ENCODE measurements at places on chromosomes 6 and 20.

- DNase-seq = no peak
Measured at GRCh38 chr6:70673601-70674000, 5.9 kb downstream of the SMAP1 start.

DNA sequence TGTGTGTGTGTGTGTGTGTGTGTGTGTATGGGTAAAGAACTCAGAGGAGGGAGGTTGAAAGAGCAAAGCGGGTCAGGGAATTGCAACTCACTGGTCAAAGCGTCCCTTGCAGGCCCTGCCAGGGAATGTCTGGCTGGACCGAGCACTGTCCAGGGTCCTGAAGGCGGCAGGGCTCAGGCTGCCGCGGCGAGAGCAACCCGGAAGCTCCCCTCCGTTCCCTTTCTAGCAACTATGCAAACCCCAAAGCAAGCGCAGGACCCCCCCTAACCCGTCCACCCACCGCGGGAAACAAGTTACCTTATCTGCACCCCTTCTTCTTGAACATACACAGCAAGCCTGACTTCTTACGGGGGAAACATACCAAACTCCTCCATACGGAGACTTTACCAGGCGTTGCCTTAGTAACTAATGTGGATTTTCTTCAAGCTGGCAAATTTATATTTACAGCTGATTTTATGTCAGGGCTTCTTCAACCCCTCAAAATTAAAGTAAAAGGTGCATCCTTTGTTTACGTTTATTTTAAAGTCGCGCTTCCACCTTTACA, 538 bp upstream of the GRM1 start:
- peak; percentile 12 for DNase-seq

GRCh38 chr6:140988780-140989179, 1143.9 kb upstream of the GJE1 start:
- DNase-seq = no peak

GRCh38 chr6:8060346-8060745, 3.8 kb downstream of the BLOC1S5 start:
- DNase-seq = no peak

DNA sequence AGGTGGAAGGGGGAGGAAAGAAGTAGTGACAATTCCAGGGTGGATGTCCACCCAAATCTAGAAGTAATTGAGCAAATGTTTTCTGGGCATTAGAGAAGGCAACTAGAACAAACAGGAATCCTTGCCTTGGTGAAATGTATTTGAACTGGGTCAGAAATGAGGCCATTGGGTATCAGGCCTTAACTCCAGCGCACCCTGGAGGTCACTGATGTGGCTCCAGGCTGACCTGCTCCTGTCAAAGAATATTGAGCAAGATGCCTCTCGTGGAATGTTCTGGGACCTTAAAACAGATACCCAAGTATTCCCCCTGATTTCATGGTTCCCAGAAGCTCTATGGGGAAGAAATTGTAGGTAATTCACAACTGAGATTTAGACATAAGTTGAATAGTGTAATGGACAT, 6.9 kb downstream of the HLA-DPB1 start:
- DNase-seq = peak; percentile 50

DNA sequence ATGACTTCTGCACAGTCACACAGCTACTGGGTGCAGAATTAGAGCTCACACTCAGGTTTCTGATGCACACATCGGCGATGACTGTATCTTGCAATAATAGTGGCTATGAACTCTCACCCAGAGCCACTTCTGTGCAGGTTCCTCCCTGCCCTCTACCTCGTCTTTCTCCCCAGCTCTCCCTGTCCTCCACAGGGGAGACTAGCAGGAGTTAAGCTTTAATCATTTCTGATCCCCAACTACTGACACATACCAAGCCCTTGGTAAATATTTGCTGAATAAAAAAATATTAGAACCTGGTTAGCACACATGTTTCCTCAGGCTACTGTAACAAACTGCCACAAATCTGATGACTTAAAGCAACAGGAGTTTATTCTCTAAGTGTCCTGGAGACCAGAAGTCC, 222.7 kb upstream of the FOXA2 start:
- peak; percentile 85 for DNase-seq

- DNase-seq = no peak
Measured at GRCh38 chr20:40134176-40134575, 554.9 kb downstream of the MAFB start.

- DNase-seq = no peak
Measured at GRCh38 chr6:12557765-12558164, 158.8 kb upstream of the PHACTR1 start.

- no peak for DNase-seq
Measured at GRCh38 chr20:40680161-40680959, 8.7 kb downstream of the MAFB start.

GRCh38 chr20:21941941-21942805, 236.7 kb downstream of the PAX1 start:
- no peak for DNase-seq

- no peak for DNase-seq
Measured at GRCh38 chr6:21820442-21820841, 226.9 kb downstream of the SOX4 start.

- DNase-seq = no peak
Measured at GRCh38 chr6:111918825-111919224, 45.6 kb upstream of the FYN start.

GRCh38 chr6:83132121-83132520, 60.9 kb downstream of the PGM3 start:
- no peak for DNase-seq

DNA sequence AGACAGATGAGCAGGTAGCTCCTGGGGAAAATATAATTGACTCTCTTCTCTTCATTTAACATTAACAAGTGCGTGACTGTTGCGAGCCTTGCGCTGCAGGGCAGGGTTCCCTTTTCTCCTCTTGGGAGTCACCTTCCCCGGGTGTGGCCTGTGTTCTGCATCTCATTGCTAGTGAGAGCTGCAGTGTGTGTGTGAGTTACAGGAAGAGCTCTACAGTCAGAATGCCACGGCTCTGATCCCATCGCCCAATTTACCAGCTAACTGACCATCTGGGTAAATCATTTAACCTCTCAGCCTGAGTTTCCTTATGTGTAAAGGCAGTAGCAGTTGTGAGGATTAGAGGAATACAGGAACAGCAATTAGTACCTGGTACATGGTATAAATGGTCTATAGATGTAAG, 106.8 kb upstream of the NUP153 start:
- no peak for DNase-seq

DNA sequence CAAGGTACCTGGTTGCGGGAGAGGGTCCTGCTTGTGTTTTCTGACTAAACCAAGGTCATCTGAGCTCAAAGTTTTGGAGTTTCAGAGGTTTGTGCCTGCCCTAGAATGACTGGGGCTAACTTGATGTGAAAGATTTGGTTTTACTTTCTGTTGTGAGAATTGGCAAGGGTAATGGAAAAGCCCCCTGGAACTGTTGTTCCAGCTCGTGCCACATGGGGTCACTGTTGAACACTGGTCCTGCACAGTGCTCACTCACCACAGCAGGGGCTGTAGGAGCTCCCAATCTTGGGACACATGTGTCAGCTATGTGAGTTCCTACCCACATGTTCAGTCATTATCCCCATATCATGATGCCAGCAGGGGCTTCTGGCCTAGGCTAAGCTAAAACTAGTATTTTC, 6.5 kb downstream of the TGM6 start:
- DNase-seq = peak; percentile 46

DNA sequence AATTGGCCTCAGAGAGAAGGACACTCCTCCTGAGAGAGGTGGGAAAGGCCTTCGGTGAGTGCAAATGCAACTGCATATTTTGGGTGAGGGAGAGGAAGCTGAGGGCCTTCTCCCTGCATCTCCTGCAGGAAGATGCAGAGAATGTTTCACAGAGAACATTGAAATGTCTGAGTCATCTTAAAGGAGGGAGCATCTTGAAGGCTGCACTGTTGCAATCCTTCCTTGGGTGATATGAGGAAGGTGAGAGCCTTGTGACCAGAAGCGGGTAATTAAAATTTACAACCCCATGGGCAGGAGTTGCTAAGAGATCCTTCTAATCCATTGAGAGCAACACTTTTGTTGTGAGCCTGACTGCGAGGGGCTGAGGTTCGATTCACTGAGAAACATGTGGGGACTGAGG, 375.7 kb upstream of the MARCKS start:
- no peak for DNase-seq

GRCh38 chr20:25309395-25310267, 61.7 kb downstream of the PYGB start:
- DNase-seq = peak; percentile 96

GRCh38 chr6:96086745-96087144, 71.0 kb downstream of the FUT9 start:
- no peak for DNase-seq

DNA sequence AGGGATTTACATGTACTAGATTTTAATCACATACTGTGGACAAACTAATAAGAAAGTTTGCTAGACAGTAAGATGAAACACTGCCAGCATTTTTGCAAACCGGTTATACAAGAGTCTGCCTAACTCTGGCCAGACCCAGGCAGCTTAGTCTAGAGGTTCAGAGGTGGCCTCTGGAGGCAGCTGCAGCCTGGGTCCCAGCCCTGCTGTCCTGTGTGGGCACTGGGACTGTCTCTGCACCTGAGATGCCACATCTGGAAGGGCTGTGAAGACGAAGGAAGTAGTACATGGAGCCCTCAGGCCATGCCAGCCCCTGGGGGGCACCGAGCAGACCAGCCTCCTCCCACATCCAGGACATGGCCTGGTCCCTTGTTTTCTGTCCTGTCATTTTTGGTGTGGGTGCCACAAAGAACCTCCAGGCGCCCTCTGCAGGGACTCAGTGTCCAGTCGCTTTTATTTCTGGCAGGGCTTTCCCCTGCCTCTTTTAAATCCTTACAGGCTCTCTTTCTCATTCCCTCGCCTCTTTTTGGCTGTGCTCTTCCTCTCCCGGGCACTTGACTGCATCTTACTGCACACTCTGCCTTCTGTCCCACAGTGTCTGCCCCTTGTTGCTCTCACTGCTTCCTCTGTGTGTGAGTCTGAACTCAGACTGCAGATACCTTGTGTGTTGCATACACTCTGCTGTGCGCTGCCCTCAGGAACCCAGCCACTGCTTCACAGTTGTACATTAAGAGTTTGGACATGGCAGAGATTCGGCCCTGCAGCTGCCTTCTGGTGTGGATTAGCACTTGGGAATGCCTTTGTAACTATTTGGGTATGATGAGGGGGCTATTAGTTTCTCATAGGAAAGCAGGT, 216.7 kb downstream of the ZDHHC14 start:
- DNase-seq = peak; percentile 28

DNA sequence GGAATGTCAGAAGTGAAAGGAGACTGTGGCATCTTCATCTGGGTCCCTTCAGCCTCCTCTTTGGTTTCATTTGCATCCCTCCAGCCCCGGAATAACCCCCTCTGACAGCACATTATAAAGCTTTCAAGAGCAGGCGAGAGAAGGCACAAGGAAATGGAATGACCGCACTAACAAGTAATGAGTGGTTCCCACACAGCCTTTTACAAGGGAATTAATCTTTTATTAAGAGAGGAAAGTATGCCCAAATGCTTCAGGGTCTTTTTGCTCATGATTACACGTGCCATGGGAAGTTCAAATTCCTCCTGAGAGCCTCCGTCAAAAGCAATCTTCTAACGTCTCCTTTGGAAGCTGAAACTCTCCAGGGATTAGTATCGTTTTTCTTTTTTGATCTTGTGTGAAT, 347.0 kb downstream of the BTBD3 start:
- no peak for DNase-seq

DNA sequence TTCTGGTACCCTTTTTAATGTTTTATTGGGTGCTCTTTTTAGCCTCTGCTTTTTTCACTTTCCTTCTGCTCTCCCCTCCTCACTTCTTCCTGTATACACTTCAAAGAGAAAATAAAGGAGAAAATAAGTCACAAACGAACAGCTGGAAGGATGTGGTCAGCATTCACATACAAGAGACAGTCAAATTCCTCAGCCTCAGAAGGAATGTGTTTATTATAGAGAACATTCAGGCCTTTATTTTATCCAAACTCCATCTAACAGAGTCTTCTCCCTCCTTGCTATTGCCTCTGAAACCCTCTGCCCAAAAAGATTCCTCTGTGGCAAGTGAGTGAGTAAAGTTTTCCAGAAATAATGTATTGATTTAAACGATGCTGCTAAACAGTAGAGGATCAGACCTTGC, 490.4 kb downstream of the FRK start:
- no peak for DNase-seq

GRCh38 chr6:164294047-164294784, 879.7 kb downstream of the QKI start:
- DNase-seq = no peak

- no peak for DNase-seq
Measured at GRCh38 chr6:69668916-69669315, 127.9 kb downstream of the LMBRD1 start.

- peak; percentile 25 for DNase-seq
Measured at GRCh38 chr6:82397962-82398692, 34.5 kb downstream of the TPBG start.
